HT-29 (cell line): ENCODE measurements at places on chromosomes 5 and 9.

DNA sequence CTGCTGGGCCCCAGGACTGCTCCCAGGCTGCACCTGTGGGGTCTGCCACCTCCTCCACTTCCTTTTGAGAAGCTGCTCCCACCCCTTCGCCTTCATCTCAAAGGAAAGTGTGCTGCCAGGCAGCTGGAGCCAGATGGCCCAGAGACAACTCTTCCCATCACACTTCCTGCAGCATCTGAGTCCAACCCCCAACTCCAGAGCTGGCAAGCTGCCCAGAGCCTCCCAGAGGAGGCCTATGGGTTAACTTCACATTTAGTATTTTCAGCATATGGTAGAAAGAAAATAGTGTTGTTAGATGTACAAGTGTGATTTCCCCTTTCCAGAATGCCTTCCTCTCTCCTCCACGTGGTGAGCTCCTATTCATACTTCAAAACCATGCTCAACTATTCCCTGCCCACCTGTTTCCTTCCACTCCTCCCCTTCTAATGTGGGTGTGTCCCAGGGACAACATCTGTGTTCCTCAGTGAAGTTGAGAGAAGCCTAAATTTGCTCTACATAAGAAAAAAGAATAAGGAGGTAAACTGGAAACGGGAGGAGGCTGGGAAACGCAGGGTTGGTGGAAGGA lies 38.6 kb upstream of the KCNMB1 start:
- no peak for DNase-seq

DNA sequence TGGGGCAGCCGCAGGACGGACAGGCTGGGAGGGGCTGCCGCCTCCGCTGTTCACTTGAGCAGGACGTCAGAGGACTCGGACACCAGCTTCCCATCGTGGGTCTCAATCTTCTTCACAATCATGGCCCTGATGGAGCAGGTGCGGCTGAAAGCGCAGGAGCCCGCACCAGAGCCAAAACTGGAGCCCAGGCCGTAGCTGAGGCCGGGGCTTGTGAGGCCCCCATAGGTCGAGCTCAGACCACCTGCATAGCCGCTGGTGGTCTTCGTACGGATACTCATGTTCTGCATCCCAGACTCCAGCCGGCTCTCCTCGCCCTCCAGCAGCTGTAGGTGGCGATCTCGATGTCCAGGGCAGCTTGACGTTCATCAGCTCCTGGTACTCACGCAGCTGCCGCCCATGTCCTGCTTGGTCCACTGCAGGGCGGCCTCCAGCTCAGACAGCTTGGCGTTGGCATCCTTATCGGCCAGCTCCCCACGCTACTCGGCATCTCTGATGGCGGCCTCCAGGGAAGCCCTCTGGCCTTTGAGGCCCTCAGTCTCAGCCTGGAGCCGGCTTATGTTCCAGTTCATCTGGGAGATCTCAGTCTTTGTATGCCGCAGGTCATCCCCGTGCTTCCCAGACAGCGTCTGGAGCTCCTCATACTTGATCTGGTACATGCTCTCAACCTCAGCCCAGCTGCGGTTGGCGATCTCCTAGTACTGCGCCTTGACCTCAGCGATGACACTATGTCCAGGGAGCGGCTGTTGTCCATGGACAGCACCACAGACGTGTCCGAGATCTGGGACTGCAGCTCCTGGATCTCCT lies 43.7 kb upstream of the DEPDC1B start:
- DNase-seq = no peak

DNA sequence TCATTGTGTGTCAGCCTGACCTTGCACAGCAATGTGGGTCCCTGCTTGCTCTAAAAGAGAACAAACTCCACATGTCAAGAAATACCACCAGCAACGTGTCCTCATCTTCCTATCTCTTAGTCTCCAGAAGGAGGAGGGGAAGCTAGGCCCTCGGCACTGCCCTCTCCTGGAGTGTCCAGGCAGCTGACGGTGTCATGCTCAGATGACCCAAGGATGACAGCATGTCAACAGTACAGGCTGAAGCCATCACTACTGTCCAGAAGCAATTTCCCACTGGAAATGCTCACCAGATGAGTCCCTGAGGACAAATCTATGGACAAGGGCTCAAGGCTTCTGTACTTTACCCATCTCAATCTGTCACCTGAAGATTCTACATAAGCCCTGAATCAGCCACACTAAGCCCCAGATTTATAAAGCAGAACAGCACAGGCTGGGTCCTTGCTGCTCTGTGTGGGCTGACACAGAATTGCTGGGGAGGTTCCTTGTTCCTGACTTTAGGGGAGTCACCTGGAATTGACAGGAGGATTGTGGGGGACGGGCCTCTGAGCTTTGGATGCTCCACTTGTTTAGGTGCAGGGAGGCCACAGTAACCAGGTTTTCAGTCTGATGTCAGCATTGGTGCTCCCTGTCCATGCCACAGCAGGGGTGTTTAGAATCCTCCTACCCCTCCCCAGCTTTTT lies 210.2 kb downstream of the DAB2IP start:
- peak; percentile 52 for DNase-seq

DNA sequence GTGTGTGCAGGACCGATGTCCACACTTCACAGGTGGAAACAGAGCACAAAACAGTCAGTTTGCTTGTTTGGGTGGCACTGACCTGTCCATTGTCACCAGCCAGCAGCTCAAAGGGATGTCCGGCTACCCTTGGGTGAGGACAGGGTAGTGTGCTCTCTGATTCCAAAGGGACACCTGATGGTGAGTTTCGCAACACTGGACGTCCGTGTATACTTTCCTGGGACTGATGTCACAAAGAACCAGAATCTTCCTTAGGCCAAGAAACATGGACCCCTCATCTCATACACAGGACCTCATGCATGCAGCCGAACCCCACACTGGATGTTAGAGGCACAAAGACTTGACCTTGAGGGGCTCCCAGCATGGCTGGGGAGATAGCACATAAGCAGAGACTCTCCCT lies 22.2 kb upstream of the CPLX2 start:
- no peak for DNase-seq

- DNase-seq = no peak
These were observed 306.7 kb upstream of the SLC24A2 start for GRCh38 chr9:20095430-20096092.

DNA sequence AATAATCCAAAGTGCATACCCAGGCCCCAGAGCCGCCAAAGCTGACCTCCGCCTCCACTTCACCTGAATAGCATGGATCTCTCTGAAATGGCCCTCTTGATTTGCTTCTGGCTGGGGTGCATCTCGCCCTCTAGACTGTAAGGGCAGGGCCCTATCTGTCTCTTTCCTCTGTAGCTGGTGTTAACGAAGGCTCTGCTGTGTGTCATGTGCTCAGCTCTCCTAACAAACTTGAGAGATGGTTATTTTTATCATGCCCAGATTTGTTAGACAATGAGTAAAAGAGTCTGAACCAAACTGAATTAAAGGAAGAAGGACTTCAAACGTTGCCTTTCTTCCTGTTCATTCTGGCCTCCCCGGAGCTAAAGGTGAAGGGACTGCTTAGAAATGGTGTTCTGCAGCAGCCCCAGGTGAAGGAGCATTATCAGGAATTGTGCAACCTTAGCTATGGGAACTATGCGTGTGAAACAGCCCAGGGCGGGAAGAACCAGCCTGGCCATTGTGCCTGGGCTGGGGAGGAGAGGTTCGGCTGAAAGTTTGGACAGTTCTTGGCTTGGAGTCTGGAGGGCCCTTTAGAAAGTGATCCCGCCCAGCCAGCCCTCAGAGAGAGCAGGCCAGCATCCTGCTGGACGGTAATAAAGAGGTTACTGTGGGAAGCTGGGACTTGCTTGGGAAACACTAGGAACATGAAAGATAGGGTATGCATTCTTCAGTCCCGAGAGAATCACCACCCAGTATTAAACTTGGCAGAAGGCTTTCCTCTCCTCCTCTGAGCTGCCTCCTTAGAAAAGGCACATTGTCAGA lies 73.5 kb downstream of the WWC1 start:
- DNase-seq = no peak

- no peak for DNase-seq
These were observed 65.5 kb upstream of the SPTLC1 start for GRCh38 chr9:92180669-92181181.

DNA sequence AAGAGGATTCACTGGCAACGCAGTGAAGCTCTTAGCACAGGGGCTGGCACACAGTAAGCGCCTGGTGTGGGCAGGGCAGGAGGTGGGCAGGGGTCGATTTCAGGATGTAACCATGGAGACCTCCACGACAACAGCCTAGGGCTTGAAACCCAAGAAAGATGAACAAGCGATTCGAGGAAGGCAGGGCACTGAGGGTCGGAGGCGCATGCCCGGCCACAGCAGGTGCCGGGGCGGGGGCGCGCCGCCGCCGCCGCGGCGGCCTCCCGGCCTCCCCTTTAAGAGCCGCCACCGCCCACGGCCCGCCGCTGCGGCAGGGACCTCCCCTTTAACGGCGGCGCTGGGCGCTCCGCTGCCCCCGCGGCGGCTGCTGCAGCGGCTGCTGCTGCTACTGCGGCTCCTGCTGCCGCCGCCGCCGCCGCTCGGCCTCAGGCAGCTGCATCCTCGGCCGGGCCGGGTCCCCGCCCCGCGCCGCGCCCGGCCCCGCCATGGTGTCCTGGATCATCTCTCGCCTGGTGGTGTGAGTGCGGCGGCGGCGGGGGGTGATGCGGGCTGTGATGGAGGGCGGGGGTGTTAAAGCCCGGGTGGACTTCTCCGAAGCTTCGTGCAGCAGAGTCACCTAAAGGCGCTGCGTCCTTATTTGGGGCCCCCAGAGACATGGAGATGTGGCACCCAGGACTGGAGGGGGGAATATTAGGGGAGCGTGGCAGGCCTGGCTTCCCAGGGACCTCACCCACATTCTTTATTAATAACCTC lies at the start of gene REEP2:
TSS of gene REEP2 (plus strand) at position 334 of the 753 bp plus-strand sequence. CDS start at position 486, 152 bp downstream.
- peak; percentile 26 for DNase-seq

DNA sequence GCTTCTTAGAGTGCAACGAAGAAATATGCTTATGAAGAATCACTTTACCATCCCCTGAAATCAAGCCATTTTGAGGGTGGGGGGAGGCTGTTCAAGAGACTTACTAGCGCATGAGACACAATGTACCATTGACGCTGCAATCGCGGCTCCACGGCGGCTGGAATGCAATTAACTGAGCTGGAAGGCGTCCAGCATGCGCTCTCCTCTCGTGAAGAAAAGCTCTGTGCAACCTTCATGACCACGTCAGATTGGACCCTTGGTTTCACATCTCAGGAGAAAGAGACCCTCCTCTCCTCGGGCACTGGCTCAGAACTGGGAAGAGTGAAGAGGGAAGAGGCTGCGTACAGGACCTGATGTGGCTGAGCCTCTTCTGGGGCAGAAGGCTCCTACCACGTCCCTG lies 138.5 kb upstream of the IRX2 start:
- no peak for DNase-seq

GRCh38 chr5:139205586-139205985 lies 7.4 kb upstream of the SIL1 start:
- DNase-seq = no peak

DNA sequence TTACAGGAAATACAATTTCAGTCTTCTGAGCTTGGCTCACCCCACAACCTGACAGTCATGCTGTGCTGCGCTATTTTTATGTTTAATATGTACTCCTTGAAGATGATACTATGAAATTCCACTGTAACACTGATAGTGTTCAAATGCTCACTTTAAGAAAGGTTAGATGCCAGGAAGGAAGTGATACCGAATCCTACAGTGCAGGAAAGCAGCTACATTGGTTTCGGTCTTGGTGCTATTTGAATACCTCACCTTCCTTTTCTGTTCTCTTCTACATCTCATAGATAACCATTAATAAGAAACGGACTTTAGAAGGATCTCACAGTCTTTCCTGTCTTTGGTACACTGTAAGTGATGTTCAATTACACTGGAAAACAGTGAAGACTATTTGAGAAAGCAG lies 117.6 kb downstream of the SEMA5A start:
- no peak for DNase-seq

DNA sequence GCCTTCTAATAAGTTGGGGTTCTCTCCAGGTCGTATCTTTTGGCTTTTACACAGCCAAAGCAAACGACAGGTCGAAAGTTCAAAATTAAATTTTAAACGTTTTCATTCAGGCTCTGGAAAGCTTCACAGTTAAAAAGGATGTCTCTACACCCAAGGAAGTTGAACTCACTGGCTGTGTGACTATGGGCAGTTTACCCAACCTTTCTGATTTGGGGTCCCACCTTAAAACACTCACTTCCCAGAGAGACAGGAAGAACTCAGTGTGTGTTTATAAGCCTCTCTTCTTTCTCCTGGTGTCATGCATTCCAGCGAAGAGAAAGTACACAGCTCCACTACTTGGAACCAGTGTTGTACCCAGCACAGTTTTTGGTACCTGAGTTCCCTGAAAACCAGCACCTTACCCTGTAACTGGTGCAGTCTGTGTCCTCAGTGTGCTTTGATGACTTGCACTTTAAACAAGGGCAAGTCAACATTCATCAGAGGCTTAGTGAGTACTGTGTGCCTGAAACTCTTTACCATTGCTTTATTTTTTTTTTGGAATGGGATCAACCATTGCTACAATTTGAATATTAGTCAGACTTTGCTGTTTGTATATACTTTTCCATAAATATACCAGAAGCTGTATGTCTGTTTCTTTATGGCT lies 1.7 kb downstream of the SRD5A1 start:
- DNase-seq = no peak

- DNase-seq = peak; percentile 59
These were observed 162.4 kb upstream of the ZNF608 start for GRCh38 chr5:124908581-124909451.

DNA sequence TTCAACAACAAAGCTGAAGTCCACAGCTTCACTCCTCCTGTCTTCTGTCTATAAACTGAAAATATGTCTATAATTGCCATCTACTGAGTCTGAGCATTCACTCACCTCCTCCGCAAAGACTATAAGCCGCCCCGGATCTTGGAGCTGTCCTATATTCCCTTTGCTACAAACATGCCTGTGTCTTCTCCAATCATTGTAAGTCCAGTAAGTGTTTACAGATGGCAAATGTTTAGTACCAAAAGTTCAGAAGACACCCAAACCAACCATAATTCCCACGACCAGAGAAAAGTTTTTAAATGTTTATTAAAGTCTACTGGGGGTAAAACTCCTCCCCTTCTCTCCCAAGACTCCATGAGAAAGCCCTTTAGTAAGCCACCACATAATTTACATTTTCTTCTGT lies 80.9 kb downstream of the EBF1 start:
- DNase-seq = no peak

GRCh38 chr9:89807682-89808075 lies 202.9 kb downstream of the GADD45G start:
- DNase-seq = no peak

DNA sequence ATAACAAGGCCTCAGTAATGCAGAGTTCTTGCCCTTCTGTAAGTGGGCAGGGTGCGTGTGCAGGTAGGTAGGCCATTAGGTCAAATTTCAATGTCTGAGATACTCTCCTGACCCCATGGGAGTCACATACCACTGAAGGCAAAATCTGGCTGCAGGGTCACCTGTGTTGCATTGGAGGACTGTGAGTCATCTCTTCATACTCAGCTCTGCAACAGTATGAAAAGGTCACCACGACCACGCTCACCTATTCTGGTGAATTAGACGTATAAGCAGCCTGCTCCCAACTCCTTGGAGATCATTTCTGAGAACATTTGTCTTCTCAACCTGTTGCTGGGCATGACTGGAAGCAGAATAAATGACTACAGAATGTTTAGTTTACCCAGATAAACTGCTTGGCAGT lies 599.8 kb downstream of the PDE4D start:
- no peak for DNase-seq
